CD8-positive, alpha-beta memory T cell (primary cell): ENCODE measurements at places on chromosomes 6 and 20. TPM values are rescaled to one million over a fixed set of nuclear protein-coding genes. Genes with fewer than 3 reads are reported as not detected.

The SSTR4 gene
- polyA plus RNA-seq = not detected

The SRSF12 gene
- 0.23 TPM for polyA plus RNA-seq

The KIF6 gene
- 0.22 TPM for polyA plus RNA-seq

GRCh38 chr6:150115769-150116168 is 27.1 kb upstream of the PPP1R14C start:
- no peak for DNase-seq
- H3K4me1 ChIP-seq = no peaks in the 10 kb centered on the region
- H3K27me3 ChIP-seq = no peaks in the 10 kb centered on the region
- H3K4me3 ChIP-seq = no peak overlapping the region
- no peaks in the 10 kb centered on the region for H3K36me3 ChIP-seq

DNA sequence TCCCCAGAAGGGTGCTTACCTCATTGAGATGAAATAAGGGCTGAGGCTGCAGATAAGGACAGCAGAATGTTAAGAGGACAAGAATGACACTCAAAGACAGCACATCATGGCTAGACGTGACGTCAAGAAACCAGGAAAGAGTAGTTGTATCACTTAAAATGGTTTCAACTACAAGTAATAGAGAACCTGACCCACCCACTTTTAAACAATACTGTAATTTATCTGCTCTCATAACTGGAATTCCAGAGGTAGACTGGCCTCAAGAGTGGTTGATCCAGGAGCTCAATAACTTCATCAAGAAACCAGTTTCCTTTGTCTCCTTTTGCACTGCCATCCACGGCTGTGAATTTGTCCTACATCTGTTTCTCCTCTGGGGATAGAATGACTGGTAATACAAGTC is 187.1 kb downstream of the EYA4 start:
- no peak overlapping the region for H3K27ac ChIP-seq
- no peak for DNase-seq
- H3K27me3 ChIP-seq = no peaks in the 10 kb centered on the region
- no peak overlapping the region for H3K4me3 ChIP-seq
- H3K4me1 ChIP-seq = no peaks in the 10 kb centered on the region

DNA sequence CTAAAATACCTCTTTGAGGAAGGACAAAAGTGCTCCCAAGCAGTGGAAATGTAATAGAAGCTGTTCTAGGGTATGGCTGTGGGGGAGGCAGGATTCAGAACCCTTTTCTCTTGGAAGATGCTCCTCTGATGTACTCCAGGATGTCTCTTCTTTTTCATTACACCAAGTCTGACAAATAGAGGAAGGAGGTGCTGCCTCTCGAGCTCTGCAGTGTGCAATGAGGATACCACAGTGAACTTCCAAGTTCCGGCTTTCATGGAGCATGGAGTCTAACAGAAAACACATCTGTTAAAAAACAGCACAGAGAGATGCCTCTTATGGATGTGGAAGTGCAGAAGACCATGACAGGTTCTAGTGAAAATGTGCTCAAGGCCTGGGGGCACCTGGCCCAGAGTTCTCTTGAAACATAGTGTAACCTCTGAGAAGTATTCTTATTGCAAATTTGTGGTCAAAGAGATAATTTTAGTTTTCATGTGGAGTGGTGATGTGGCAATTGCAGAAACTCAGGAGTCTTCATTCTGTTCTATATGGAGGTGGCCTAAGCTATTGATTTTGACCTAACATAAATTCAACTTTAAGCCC is 362.0 kb upstream of the CITED2 start:
- H3K27ac ChIP-seq = no peak overlapping the region
- no peak overlapping the region for H3K4me3 ChIP-seq
- no peaks in the 10 kb centered on the region for H3K36me3 ChIP-seq
- no peaks in the 10 kb centered on the region for H3K4me1 ChIP-seq
- H3K27me3 ChIP-seq = no peaks in the 10 kb centered on the region
- no peak for DNase-seq
